EL (cell line): ENCODE measurements at places on chromosomes 3 and 15.

- DNase-seq, result no peak
Measured at GRCh38 chr3:11610044-11610671, 33.6 kb downstream of the VGLL4 start.

DNA sequence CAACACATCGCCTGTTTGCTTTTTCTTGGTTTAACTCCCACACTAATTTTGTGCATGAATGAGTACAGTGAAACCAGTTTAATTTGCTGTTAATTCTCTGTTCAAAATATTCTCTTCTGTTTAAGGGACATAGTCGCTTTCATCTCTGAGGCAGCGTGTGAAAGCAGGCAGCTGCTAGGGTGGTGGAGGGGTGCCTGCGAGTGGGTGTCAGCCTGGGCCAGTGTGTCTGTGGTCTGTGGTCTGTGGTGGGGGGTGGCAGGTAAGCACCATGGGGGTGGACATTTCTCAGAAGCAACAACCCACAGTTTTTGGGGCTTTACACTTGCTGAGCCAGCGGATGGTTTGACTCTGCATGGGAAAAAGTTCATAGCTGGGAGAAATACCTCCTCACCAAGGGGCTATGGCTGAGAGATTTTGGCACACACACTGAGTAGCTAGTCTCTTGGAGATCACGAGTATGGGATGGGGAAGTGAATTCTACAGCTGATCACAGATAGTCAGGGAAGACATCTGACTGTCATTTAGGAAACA, 109.2 kb downstream of the EPHB1 start:
- no peak for DNase-seq

GRCh38 chr3:56952061-56952460, 108.4 kb upstream of the SPATA12 start:
- DNase-seq, result no peak

- DNase-seq, result no peak
Measured at GRCh38 chr3:50015918-50016317, 72.8 kb upstream of the RBM5 start.

GRCh38 chr3:124588794-124589193, 141.5 kb upstream of the UMPS start:
- no peak for DNase-seq

DNA sequence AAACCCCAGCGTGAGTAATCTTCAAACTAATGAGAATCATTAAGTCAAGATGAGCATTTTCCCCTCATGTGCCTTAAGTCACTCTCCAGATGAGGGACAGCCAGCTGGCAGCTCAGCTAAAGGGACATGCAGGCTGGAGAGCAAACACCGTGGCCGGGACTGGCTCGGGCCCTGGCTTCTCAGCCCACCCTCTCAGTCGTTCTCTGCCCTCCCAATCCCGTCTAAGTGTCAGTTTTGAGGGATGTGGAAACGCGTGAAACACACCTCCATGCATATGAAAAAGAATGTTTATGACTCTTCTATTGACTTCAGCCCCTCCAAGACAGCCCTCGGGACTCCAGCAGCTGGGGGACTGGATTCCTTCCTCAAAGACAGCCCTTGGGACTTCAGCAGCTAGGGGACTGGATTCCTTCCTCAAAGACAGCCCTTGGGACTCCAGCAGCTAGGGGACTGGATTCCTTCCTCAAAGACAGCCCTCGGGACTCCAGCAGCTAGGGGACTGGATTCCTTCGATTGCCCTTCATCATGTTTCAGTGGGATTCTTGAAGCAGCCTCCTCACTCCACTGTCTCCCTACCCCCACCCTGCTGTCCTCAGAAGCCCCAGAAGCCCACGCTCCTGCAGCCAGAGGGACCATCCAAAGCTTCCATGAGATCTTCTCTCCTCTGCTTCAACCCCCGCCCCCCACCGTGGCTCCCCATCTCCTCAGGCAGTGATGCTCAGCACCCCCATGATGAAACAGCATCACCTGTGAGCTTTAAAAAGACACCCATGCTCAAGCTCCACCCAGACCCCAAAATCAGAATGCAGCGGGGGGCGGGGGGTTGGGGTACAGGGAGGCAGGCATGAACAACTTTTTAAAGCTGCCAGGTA, 228.9 kb downstream of the XXYLT1 start:
- no peak for DNase-seq

DNA sequence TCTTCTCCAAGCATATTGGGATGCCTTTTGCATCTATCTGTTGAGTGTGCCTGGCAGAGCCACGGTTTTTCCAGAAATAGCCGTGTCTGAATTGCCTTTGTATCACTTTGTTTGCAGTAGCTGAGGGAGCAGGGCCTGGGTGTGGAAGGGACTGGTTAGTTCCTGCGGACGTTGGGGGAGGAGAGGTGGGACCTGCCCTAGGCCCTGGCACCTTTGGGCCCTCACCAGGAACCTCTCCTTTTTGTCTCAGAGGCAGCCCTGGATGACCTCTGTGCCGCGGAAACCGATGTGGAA, 18.6 kb downstream of the ATRIP start:
- DNase-seq, result no peak

DNA sequence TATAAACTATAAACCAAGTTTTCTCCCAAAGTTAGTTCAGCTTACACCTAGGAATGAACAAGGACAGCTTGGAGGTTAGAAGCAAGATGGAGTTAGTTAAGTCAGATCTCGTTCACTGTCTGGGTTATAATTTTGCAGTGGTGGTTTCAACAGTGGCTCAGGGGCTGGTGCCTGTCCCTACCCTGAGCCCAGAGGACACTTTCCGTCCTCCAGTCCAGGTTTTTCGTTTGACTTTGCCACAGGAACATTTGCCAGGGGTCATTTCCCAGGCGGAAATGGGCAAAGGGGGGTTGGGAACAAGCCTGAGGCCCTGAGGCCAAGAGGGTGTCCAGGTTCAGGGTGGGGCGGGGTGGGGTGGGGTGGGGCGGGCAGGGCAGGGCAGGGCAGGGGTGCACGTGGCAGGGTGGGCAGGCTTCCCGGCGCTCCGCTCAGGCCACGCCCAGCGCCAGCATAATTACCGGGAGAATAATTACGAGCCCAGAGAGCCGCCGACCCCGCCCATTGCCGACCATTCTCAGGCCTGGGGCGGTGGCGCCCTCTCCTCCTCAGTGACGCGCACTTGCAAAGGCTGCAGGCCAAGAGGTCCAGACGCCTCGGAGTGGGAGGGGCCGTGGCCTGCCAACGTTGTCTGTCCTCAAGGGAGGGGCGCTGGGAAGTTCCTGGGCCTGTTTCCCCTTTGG, 70.4 kb downstream of the KLF13 start:
- peak; percentile 70 for DNase-seq

GRCh38 chr15:74463634-74464033, 2.7 kb upstream of the UBL7 start:
- no peak for DNase-seq

GRCh38 chr3:56823421-56823926, 21.7 kb upstream of the ARHGEF3 start:
- DNase-seq, result no peak

- peak; percentile 57 for DNase-seq
Measured at GRCh38 chr15:37031198-37031597, 69.2 kb downstream of the MEIS2 start.

DNA sequence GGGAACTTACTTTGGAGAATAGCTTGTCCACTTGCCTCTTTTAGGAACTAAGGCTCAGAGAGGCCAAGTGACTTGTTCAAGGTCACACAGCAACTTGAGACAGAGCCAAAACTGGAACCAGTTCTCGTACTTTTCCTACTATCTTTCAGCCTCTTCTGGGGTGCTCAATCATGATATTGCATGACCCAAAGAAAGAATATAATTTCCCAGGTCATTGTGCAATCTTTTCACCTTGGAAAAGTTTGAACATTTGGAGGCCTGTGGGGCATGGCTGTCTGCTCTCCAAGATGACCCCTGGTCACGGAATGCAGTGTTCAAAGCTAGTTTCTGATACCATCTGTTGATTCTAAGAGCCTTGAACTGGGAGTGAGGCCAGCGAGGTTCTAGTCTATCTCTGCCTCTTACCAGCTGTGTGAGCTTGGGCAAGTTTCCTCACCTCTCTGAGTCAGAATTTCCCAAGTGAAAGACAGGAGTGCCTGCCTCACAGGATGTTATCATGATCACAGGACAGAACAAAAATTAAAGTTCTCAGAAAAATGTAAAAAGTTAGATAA, 89.7 kb downstream of the BDH1 start:
- peak; percentile 69 for DNase-seq

DNA sequence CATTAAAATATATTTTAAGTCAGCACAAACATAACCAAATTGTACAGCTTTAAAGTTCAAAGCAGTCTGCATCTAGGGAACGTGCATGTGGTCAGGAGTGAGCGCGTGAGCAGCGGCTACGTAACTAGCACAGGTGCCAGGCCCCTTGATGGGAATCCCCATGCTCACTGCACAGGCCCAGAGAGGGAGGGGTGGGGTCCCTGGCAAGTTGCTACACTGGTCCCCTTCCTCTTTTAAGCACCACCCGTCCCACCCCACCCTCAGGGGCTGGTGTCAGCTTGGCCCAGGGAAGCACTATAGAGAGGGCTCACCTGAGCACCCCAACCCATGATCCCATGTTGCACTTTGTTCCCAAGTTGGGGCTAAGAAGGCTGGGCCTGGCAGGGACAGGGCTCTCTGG, 835 bp upstream of the GMPPB start:
- no peak for DNase-seq

DNA sequence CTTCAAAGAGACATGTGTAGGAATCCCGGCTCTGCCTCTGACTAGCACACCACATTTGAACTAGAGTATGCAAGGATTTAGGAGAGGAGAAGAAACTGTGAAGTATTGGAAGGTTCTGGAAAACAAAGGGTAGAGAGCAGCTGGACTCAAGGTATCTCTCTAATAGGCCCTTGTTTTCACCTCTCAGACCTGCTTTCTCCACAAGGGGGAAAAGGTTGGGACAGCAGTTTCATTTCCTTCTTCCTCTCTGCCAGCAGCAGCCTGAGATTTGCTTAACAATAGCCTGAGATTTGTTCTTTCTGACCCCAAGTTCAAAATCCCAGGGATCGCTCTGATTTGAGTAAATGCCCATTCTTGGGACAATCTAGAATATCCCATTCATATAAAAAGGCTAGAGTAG, 430.6 kb upstream of the MCTP2 start:
- no peak for DNase-seq

DNA sequence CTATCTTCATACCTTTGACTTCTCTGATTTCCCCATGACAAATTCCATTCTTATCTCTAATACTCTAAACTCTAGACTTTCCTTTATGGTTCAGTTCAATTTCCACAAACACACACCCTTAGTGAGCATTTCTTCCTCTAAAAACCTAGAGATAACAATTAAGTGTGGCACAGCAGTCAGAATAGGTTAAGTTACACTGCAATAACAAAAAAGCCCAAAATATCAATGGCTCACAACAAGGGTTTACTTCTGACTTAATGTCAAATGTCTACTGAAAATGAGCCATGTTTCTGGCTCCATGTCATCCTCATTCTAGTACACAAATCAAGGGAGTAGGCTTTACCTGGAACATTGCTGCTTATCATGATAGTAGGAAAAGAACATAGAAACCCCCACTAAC, 123.8 kb downstream of the TAFA4 start:
- DNase-seq, result no peak

DNA sequence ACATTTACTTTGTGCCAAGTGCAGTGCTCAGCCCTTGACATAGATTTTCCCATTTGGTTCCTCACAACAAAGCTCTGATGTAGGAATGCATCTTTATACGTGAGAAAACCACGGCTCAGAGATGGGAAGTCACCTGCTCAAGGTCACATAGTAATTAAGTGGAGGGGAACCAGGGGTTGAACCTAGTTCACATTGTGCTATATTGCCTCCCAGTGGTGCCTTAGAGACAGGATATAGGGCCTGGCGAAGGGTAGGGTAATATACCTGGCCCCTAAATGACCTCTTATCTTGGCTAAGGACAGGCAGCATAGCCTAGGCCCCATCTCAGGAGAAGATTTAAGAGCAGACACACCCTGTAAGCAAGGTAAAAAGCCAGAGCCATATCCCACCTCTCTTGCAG, 71.5 kb downstream of the FOXP1 start:
- no peak for DNase-seq

- peak; percentile 26 for DNase-seq
Measured at GRCh38 chr3:101026881-101027280, 33.7 kb upstream of the ABI3BP start.

GRCh38 chr15:69679623-69680228, 227.1 kb downstream of the RPLP1 start:
- DNase-seq, result no peak

- no peak for DNase-seq
Measured at GRCh38 chr15:29123991-29124390, 145.6 kb downstream of the NSMCE3 start.

DNA sequence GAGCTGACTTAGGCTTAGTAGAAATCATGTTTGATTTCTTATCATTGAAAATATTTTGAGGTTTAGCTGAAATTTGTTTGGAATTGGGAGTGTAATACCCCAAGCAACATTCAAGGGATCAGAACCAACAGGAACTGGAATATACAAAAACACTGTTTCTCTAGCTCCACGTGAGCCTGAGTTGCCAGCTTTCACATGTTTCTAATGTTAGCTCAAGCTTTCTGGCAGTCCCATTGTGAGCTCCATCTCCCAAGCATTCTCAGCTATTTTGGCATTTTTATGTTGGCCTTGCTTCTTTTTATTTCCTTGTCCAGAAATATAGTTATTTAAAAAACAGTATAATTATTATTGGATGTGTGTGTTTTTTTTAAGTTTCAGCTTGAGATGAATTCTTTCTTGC, 427.1 kb upstream of the DPH6 start:
- DNase-seq, result no peak

DNA sequence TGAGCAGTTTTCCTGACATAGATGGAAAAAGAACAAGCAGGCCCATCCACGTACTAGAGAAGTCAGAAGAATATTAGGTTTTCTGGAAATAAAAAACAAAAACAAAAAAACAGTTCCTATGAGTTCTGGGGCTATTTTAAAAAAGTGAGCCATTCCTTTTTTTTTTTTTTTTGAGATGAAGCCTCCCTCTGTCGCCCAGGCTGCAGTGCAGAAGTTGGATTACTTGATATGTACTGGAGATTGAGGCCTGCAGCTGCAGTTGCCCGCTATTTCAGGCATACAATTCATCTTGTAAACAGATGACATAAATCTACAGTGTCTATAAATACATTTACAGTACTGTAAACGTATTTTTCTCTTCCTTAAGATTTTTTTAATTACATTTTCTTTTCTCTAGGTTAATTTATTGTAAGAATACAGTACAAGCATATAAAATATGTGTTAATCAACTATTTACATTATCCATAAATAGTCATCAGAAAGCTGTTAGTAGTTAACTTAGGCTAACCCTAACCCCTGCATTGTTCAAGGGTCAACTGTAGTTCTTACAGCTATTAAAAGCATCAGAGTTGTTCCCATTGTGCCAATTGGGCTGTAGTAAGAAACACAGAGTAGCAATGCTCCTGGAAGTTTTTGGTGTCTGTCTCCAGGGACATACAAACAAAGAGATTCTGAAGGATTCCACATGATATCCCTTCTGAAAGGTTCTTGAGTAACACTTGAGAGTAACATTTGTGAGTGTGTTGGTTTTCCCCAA, 11.2 kb upstream of the ACTL6A start:
- no peak for DNase-seq

DNA sequence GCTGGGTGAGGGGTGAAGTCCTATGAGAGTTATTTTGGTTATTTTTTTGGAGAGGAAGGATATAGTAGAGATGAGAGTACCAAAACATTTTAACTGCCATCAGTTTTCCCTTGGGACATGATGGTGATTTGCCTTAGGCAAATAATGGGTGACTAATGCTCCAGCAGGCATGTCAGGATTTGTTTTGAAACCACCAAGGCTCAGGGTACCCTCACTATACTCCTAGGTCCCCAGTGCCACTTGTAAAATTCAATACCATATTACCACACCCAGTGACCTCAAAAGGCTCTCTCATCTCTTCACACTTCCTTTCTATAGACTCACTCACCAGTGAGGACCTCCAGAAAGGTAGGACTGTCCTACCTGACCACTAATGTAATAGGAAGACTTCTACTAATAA, 83.6 kb downstream of the WDR72 start:
- no peak for DNase-seq

- DNase-seq, result no peak
Measured at GRCh38 chr3:13054341-13055285, 18.6 kb downstream of the IQSEC1 start.
